Lower lobe of right lung (tissue), 2 donors: ENCODE measurements at places on chromosomes 11 and 22. TPM values are rescaled to one million over a fixed set of nuclear protein-coding genes. Genes with fewer than 3 reads are reported as not detected.

DNA sequence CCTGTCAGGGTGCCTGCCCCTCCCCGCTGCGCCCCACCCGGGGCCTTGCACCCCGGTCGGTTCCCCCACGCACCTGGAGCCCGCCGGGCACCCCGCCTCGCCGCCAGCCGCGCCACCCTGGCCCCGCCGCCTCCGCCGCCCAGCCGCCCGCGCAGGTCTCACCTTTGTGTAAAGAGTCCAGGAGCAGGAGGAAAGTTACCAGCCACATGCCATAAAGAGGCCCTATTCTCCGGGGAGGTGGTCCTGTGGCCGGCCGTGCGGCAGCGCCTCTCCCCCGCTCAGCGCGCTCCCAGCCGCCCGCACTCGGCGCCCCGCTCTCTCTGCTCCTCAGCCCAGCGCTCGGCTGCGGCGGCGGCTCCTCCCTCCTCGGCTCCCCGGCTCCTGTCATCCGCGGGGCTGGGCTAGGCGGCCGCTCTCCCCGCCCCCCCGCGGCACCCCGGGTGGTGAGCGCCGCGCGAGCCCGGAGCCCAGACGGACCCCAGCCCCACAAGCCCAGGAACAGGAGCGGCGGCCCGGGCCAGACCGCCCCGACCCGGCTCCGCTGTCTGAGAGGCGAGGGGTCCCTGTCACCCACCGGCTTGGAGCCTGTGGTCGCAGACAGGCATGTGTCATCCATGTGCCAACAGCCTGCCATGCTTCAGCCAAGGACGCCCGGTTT is at the start of gene DSCAML1:
TSS of gene DSCAML1 (minus strand) at position 345 of the 658 bp plus-strand sequence. CDS start at position 208, 137 bp downstream.
- DNase-seq = no peak

DNA sequence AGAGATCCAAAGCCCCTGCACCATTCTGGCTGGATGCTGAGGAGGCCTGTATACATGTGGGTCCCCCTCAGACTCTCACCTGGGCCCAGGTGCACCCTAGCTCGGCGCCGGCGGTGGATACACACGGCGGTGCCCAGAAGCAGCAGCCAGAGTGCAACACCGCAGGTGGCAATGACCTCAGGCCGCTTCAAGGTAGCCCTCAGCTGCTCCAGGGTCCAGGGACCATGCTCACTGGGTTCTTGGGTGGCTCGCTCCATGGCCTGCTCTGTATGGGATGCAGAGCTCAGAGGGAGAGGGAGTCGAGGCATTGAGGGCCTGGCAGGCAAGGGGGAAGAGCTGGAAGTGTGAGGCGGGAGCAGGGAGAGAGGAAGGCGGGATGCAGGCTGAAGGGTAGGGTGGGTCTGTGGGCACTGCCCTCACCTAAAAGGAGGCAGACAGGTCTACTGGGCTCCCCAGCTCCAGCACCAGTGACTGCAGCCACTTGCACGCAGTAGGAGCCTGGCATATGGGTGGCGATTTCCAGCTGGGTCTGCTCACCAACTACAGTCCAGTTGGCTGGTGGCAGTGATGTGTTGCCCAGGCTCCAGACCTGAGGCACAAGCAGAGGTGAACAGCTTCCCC is 3.8 kb downstream of the ROBO4 start:
- no peak for DNase-seq

- no peak for DNase-seq
Measured at GRCh38 chr11:12141283-12141682, 30.9 kb downstream of the MICAL2 start.

DNA sequence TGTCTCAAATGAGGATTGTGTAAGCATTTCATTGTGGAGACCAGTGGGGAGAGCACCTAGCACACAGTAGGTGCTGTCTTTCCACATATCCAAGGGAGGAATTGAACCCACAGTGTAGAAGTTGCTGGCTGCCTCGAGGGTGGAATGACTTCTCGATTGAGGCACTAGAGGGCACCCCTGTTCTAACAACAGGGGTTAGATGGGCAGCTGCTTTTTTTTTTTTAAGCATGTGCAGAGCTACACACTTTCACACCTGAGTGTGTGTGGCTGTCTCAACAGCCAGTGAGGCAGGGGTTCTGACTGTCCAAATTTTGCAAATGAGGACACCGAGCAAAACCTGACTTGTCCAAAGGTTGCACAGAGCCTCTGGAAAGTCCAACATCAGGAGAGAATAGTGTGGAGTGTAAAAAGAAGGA is 118.2 kb upstream of the CRYBB3 start:
- DNase-seq = no peak

- peak; percentile 79 for DNase-seq
Measured at GRCh38 chr22:37569009-37569920, 9.0 kb downstream of the CDC42EP1 start.

DNA sequence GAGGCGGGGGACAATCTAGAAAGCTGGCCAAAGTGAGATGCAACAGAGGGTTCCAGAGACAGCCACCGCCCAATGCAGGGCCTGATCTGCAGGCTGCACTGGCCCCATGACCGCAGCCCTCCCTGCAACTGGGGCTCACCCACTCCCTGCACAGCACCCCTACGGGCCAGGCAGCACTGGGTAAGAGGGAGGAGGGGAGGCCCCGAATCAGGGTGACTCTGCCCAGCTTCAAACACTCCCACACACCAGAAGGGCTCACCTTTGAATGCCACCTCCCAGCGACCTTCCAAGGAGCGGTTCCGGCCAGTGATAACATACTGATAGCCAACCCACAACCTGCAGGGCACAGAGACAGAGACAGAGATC is 59.3 kb downstream of the DGCR2 start:
- peak; percentile 9 for DNase-seq

DNA sequence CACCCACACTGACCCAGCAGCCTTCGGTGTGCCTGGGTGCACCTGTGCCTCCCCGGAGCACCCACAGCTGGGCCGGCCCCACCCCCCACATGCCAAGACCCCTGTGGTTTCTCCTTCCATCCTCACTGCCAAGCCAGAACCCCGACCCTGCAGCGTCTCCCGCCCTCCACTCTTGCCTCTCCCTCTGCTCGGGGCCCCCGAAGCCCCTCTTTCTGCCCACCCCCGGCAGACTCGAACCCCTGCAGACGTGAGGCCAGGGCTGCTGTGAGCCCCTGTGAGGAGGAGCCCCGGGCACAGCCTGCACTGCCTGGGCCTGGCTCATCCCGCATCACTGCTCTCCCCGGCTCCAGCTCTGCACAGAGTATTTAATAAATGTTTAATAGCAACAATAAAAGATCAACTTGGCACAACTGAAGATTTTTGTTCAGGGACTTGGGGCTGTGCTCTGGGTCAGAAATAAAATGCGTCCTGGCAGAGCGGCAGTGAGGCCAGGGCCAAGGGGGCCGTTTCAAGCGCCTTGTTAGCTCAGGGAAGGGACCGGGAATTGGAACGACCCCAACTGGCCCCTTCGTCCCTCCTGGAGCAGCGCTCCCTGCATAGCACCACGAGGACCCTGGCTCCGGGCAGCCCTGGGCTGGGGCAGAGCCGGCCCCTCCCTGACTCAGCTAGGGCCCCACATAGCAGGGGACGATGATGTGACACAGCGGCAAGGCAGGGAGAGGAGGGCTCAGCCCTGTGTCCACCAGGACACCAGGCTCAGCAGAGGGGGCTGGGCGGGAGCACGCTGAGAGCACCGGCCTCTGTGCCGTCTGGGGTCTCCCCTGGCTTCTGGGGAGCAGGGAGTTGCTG is 520.8 kb downstream of the BRD1 start:
- no peak for DNase-seq

GRCh38 chr11:106091480-106092123 is 14.1 kb downstream of the AASDHPPT start:
- no peak for DNase-seq

- no peak for DNase-seq
Measured at GRCh38 chr11:132551016-132551415, 981.3 kb downstream of the OPCML start.

DNA sequence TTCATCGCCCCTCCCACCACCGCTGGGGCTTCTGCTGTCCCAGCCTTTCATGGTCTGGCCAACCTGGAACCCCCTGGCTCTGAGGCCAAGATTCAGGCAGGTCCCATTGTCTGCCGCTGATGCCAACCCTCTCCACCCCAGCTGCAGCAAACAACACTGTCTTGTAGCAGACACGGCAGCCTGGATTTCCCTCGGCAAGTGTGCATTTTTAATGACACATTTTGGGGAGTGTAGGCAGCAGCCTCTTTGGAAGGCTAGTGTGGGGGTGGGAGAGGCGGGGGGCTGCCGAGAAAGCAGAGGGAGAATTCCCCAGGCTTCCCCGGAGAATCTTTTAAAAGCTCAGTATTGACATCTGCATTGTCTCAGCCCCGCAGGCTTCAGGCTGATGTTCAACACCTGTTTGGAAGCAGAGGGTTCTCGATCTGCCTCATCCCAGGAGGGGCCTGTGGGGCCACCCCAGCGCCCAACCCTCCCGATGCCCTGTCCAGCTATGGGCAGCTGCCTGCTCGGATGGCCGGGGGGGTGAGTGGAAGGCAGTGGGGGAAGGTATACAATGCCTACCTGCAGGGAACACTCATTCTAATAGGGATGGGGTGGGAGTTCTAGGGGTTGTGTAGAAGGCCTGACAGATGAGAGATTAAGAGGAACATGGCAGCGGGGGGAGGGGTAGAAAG is 41.5 kb downstream of the NECTIN1 start:
- no peak for DNase-seq

DNA sequence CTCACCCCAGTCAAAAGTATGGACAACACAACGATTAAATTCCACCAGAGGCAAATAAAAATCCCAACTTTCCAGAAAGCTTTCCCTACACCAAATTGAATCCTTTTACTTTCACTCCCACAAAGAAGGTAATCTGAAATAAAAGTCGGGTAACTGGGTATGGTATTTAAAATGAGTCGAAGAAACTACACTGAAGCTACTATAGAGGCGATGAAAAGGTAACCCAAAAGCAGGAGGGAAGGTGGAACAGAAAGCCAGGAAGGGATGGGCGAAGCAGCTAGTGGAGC is 1.1 kb downstream of the PICALM start:
- DNase-seq = no peak

DNA sequence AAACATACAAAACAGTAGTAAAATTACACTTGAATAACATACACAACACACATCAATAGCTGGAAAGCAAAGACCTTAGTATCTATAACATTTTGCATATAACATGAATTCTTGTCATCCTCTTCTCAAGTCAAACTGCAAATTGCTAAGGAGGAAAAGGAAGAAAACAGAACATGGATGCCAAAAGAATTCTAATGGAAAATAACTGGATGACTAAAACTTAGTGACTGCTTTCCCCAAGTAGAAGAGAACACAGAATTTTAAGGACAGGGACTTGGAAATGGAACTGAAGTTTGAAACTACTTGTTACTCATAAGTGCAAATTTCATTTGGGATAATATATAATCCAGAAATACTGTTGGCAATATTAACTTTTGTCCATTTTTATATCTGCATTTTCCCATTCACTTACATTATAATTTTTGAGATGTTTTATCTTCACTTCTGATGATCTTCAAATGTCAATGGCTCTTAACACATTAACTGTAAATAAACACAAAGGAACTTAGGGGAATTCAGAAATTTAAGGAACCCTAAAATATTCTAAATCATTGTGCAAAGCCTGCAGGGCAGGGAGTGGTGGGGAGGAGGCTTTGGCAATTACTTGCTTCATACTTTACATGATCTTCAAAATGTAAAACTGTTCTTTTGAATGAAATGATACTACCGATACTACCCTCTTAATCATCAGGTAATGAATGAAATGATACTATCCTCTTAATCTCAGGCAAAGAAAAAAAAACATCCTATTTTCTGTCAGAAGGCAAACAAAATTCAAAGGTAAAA is 9.9 kb downstream of the MTMR2 start:
- no peak for DNase-seq

GRCh38 chr11:116930177-116930576 is 92.8 kb upstream of the APOA1 start:
- DNase-seq = no peak

DNA sequence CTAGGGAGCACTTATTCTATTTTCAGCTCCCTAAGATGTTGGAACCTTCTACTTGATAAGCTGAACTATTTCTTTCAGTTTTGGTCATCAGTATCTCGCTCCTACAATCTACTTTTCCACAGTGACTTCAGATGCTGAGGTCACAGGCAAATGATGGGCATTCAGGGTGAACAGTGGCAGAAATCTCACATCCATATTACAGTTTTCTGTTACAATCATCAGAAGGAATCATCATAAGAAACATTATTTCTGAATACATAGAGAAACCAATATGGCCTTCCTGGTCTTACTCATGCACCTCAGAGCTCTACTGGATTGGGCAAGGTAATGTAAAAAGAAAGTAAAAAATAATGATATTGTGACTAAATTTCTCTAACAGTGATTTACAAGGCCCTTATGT is 39.4 kb upstream of the DDI1 start:
- DNase-seq = no peak

- DNase-seq = no peak
Measured at GRCh38 chr22:44224166-44224565, 43.4 kb downstream of the PARVG start.

DNA sequence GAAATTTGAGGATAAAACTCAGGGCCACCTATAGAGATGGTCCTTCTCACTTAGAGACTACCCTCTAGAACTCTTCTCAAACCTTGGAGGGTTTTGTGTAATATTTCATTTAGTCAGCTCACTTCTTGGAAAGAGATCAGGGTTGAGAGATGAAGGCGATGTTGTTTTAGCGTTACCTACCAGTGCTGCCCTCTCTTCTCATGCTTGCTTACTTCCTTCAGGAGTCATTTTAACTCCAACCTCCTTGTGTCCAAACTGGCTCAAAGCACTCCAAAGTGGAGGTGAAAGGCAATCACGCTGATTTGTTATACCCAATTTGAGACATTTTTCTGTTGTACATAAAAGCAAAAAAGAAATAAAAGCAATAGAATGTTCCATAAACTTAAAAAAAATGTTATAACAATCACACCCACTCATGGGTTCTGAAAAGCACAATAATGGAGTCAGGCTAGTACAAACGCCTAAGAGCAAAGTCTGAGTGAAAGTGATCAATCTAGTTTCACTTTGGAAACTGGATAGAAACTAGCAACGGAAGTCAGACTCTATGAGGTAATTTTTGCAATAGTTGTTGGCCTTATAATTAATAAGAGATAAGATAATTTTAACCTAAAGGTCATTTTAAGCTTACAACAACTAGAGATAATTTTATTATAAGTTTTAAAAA is 117.1 kb downstream of the MRTFA start:
- no peak for DNase-seq

DNA sequence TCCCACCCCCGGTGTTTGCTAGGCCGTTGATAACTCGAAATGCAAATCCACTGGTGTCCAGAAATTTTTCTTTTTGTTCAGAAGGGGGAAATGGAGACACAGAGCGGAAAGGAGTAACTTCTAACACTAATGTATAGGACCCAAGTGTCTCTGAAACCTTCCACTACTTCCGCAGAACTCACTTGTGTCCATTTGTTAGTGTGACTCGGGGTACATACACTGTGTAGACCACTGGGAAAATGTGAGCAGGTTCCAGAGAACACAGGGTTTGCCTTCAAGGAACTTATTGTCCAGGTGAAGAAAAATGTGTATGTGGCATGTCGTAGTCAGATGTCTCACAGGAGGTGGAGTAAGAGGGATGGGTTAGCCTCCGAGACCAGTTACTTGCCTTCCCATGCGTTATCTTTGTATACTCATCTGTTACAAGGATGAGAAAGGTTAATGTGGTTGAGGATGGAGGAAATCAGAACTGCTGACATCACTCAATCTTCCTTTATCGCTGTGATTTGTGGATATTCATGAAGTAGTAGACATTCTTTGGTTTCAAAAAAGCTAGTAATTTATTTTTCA is 857 bp downstream of the ARCN1 start:
- no peak for DNase-seq

Gene DNAJB13
- total RNA-seq = 7.5 TPM

Gene OR5P2
- total RNA-seq = 2.2 TPM

Gene SLN
- total RNA-seq = 0.92 TPM

Gene IL18
- total RNA-seq = 48.7 TPM

Gene MS4A12
- total RNA-seq = not detected

Gene CHRM1
- 6.8 TPM for total RNA-seq
